ENCODE measurements at places on chromosomes 5 and 9.
A peak's percentile ranks its signal among the peaks of the same experiment; 100 is the strongest.

DNA sequence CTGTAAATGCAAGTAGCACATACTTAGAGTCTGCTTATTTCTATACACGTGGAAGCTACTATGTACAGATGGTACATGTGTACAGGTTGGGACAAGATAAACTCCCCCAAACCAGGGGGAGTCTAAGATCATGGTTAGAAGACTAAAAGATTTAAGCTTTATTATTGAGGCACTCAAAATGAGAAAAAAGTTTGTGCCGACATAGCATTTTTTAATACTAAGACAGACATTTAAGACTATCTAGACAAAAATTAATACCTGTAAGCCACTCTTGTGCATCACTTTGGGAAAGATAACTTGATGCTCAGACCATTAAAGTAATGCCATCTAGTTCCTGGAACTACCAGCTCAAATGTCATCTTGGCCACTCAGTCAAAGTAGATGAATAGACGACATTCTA, 279.4 kb downstream of the ARL15 start:
- DNase-seq: no peak

DNA sequence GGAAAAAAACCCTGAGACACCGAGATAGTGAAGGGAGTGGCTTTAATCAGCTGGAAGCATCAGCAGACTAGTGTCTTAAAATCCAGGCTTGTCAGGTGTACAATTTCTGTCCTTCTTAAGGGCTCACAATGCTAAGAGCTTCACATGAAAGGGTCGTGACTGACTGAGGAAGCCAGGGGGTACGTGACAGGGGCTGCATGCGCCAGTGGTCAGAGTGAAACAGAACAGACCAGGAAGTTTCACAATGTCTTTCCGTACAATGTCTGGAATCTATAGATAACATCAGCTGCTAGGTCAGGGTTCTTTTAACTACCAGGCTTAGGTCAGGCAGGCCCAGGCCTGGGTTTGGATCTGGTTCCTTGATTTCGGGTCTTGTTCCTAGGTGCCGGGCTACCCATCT, 253.0 kb downstream of the CDH10 start:
- DNase-seq: no peak

GRCh38 chr5:174951151-174951780, 226.9 kb downstream of the MSX2 start:
- peak; percentile 20 for DNase-seq

GRCh38 chr5:42632354-42632900, 124.2 kb upstream of the CCDC152 start:
- DNase-seq: no peak

GRCh38 chr5:114822863-114823262, 346.8 kb downstream of the TRIM36 start:
- DNase-seq: no peak

- no peak for DNase-seq
Observed at GRCh38 chr5:167898361-167899042, 392.9 kb upstream of the WWC1 start.

- no peak for DNase-seq
Observed at GRCh38 chr5:1323803-1324173, 21.1 kb downstream of the CLPTM1L start.

DNA sequence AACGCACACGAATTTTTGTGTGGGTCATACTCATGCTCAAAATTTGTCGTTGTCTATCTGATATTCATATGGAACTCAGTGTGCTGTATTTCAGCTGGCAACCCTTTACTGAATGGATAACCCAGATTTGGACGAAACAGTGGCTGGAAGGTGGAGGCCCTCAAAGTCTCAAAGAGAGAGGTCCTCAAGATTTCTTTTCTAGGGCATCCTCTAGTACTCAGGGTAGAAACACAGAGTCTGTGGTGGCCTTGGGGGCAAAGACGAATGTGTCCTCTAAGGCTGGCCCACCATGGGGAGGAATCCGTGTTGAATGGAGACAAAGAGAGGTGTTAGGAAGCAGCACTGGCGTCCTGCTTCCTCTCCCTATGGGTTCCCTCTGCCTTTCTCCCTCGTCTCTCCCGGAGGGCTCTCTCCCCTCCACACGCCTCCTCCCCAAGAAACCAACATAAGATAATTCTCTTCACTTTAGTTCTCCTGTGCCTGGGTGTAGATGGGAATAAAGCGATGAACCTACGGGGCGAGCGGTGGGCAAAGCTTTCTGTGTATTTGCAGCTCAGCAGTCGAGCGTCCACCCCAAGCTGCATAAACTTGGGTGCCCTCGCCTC, 333.7 kb downstream of the CWC27 start:
- no peak for DNase-seq

- no peak for DNase-seq
Observed at GRCh38 chr9:35942286-35942685, 15.7 kb downstream of the OR2S2 start.

- no peak for DNase-seq
Observed at GRCh38 chr9:68705531-68706362, 707 bp downstream of the PIP5K1B start.

- no peak for DNase-seq
Observed at GRCh38 chr9:86822006-86822801, 125.1 kb downstream of the GAS1 start.

GRCh38 chr9:14209399-14210345, 104.3 kb downstream of the NFIB start:
- DNase-seq: no peak

GRCh38 chr5:173581408-173582215, 34.8 kb downstream of the BOD1 start:
- DNase-seq: peak; percentile 6

DNA sequence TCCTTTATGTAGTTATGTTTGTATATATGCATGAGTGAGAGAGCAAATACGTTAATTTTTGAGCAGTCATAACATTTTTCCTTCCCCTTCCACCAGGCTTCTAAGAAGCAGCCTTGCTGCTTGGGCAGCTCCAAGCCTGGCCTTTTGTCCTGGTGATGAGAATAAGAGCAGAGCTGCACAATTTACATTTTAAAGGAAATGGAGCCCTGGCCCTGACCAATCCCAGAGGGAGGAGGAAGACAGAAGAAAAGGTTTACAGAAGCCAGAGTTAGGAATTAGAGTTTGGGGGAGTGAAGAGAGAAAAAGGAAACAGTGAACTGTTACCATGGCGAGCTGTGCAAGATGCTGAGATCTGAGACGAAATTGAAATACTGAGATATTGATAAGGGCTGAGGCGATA, 25.3 kb upstream of the EFNA5 start:
- no peak for DNase-seq

- DNase-seq: no peak
Observed at GRCh38 chr9:86562691-86563090, 208.5 kb upstream of the TUT7 start.

DNA sequence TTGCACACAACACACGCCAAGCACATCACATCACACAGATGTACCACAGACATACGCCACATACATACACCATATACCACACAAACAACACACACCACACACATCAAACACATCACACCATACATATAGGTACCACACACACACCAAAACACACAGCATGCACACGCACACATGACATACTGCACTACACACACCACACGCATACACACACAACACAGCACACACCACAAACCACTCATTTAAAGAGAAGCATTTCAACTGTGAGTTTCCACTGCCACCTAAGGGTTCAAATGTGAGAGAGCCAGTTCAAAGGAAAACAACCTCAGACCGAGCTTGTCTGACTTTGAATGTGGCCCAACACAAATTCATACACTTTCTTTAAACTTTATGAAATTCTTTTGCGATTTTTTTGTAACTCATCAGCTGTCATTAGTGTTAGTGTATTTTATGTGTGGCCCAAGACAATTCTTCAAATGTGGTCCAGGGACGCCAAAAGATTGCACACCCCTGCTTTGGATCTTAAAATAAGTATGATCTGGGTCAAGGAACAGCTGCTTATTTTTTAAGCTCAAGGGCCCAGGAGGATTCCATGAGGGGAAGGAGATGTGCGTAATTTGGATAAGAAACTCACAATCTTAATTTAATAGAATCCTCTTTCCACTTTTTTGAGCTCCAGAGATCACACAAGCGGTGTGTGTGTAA, 494.6 kb downstream of the GADD45G start:
- no peak for DNase-seq

GRCh38 chr9:98903961-98904411, 39.7 kb upstream of the COL15A1 start:
- DNase-seq: no peak

- DNase-seq: no peak
Observed at GRCh38 chr9:99606957-99607356, 214.7 kb upstream of the NR4A3 start.

- no peak for DNase-seq
Observed at GRCh38 chr5:40678026-40678425, 1.7 kb upstream of the PTGER4 start.

DNA sequence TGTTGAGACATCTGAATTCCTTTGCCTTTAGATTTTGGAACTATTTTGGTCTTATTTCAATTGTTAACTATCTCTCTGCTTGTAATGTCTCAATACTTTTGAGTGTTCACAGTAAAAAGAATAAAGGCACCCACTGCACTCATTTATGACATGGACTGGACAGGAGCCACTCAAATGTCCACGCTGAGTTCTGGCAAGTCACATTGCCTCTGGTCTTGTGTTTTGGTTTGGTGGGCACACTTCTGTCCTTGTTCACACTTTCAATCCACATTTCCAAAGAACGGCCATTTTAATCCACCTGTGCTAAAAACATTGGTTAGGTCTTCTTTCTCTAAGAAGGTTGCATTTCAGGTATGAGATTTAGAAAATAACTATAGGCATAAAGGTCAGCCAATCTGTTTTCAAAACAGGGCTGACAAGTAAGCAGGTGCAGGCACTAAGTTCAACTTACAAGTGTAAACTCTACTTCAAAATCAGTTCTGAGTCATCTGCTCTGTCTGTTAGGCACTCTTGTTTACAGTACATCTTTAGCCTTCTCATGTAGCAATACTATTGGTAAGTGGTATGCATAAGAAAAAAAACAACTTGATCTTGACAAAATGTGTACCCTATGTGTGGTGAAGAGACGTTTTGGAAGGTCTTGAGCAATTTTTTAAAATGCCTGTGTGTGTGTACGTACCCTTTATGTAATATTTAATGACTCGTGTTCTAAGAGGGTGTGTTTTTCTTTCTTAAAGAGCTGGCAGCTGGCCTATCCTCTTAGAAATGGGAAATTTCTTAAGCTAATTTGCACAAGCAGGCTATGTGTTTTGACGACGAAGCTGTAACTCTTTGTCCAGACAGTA, 31.5 kb upstream of the ZFAND5 start:
- DNase-seq: no peak

DNA sequence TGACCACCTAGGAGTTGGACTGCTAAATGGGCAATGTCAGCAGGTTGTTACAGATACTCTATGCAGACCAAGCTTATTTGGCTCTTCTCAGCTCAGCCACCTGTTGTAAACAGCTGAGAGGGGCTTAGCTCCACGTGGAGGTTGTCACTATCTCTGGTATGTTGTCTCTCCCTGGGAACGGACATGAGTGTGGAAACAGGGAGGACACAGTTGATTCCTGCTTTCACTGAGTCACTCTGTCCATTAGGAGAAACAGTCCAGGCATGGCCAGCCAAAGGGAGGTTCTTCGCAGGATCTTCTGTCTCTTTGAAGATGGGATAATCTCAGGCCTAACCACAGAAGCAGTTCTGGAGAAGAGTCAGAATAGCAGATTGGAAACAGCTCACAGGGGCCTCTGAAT, 121.2 kb downstream of the PALM2AKAP2 start:
- DNase-seq: no peak

DNA sequence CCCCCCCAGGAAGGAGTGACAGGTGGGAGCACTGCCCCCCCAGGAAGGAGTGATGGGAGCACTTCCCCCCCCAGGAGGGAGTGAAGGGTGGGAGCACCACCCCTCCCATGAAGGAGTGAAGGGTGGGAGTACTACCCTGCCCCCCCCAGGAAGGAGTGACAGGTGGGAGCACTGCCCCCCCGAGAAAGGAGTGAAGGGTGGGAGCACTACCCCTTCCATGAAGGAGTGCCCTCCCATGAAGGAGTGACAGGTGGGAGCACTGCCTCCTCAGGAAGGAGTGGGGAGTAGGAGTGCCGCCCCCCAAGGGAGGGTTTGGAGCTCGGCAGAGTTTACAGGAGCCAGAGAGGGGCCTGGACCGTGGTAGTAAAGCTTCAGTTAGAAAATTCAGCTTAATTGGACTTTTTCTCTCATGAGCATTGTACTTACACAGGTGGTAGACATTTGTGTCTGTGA, 100.7 kb downstream of the CACNA1B start:
- DNase-seq: no peak

- DNase-seq: no peak
Observed at GRCh38 chr5:33343676-33344327, 97.0 kb upstream of the TARS1 start.

DNA sequence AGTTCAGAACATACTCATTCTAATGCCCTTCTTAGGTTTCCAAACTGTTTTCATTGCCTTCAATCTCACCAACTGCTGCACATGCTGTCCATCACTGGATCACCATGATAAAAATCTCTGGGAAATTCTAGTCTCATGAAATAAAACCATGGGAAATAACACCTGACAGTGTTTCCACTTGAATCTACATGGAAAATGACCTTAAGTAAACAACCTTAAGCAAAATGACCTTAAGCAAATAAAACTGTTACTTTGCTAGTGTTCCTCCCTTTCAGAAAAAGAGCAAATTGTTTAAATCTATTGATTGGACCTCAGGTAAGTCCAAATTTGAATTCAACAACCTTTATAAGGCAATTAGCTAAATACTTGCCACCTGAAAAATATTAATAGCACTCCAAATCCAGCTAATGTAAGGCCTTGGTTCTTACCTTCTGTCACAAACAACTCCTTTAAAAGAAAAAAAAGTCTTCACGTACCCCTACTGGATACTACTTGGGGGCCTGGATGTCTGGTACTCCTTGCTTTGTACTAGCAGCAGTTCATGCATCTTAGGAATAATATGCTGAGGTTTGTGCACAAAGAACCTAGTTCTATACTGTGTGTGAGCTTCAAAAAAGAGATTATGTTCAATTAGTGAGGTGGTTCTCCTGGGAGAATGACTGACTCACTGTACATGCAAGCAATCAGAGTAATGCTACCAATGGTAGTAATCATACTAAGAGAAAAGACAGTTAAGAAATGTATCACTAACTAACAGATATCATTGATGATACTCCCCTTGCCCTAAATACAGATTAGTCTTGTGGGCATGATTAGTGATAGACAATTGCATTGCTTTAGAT, 630.4 kb downstream of the PSAT1 start:
- no peak for DNase-seq

DNA sequence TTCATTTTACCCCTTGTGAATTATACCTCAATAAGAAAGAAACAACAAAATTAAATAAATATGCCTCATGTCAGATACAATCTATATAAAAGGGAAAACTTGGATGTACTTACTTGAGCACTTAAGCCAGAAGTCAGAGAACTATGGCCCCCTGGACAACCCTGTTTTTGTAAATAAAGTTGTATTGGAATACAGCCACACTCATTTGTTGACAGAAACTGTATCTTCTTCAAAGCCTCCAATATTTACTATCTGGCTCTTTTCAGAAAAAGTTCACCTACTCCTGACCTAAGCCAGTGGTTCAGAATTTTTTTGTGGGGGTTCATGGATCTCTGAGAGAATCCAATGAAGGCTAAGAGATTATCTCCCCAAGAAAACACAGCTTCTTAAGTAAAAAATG, 45.3 kb upstream of the RASEF start:
- DNase-seq: no peak
